ENCODE measurements at places on chromosomes 2 and 18.

DNA sequence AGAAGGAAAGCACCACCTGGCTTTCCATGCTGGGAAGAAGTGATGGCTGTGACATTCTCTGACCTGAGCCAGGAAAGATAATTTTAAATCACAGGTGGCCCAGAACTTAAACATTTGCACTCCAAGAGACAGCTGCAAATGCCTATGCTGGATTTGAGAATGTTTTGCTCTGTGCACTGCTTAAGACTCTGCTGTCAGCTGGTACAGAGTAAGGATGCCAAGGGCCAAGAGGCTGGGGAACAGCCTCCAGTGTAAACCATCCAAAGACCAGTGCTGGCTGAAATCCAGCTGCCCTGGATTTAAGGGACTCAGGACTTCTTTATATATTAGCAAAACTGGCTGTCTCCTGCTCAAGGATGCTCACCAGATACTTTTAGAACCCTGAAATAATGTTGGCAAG is 3.9 kb downstream of the HOXD8 start:
- no peak for DNase-seq

GRCh38 chr2:120554625-120555032 is 181.0 kb upstream of the GLI2 start:
- DNase-seq = no peak

- DNase-seq = no peak
Observed at GRCh38 chr2:40102447-40102846, 323.4 kb upstream of the THUMPD2 start.

- DNase-seq = no peak
Observed at GRCh38 chr2:26581991-26582842, 58.9 kb downstream of the CIB4 start.

GRCh38 chr2:100561191-100561590 is 1.6 kb upstream of the PDCL3 start:
- DNase-seq = no peak

GRCh38 chr2:109138449-109138848 is 9.4 kb downstream of the SH3RF3 start:
- DNase-seq = no peak

GRCh38 chr18:24267878-24268277 is 129.0 kb downstream of the CABYR start:
- no peak for DNase-seq

- DNase-seq = no peak
Observed at GRCh38 chr2:165328272-165328671, 89.1 kb downstream of the SCN2A start.

DNA sequence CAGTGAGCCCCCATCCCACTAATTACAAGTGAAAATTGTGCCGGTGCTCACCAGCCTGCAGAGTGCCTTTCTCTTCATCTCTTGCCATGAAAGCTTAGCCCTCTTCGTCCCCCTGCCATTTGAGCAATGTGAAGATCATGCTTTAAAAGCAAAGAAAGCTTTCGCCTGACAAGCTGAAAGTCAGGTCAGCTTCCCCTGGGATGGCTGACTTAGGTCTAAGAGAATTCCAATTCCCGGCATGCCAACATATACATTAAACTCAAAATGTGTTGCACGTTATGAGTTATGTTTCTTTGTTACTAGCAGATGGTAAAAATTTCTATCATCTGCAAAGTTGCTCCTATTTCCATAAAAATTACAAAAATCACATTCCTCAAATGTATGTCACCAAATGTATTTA is 129.8 kb downstream of the AFF3 start:
- DNase-seq = no peak

GRCh38 chr18:42743373-42744138 is 371.9 kb downstream of the RIT2 start:
- DNase-seq = no peak

GRCh38 chr18:52311331-52311730 is 28.7 kb upstream of the DCC start:
- DNase-seq = no peak

- no peak for DNase-seq
Observed at GRCh38 chr2:190929919-190930318, 49.3 kb downstream of the GLS start.

DNA sequence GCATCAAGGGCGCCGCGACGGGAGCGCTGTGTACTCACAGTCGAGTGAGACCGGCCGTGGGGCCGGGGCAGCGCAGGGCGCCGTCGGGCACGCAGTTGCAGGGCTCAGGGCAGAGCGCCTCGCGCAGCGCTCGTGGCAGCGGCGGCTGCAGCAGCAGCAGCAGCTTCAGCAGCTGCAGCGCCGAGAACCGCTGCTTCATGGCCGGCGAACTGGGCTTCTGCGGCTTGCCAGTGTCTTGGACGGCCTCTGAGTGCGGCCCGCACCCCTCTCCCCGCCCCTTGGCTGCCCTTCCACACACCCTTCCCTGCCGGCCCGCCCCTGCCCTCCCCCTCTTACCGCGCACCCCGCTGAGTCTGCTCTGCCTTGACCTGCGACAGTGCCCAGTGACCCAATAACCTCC is at the start of gene LHCGR:
Gene LHCGR, minus strand, starts transcription at position 252 of the 400 bp plus-strand sequence. Its CDS starts 53 bp downstream, at position 199.
- DNase-seq = no peak

- DNase-seq = no peak
Observed at GRCh38 chr2:106882673-106883072, 3.3 kb downstream of the ST6GAL2 start.

- no peak for DNase-seq
Observed at GRCh38 chr2:72276876-72277275, 129.2 kb upstream of the CYP26B1 start.

DNA sequence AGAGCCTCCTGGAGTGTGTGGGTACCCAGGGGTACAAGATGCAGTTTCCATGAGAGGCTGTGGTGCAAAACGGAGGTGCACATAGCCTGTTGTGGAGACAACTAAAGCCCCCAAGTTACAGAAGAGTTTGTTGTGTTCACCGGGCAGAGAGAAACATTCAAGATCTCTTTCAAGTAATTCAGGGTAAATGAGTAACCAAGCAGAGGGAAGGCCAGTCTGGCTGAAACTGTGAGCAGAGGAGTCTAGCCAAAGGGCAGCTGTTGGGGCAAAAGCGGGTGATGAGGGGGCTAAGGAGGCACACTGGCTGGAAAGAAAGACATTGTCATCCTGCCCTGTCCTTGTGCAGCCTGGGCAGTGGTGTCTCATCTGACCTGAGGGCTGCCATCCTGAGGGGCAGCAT is 52.0 kb downstream of the CXCR4 start:
- no peak for DNase-seq

GRCh38 chr2:207073801-207074678 is 91.7 kb downstream of the KLF7 start:
- DNase-seq = no peak

- DNase-seq = no peak
Observed at GRCh38 chr2:144521686-144522085, 1.8 kb upstream of the ZEB2 start.

DNA sequence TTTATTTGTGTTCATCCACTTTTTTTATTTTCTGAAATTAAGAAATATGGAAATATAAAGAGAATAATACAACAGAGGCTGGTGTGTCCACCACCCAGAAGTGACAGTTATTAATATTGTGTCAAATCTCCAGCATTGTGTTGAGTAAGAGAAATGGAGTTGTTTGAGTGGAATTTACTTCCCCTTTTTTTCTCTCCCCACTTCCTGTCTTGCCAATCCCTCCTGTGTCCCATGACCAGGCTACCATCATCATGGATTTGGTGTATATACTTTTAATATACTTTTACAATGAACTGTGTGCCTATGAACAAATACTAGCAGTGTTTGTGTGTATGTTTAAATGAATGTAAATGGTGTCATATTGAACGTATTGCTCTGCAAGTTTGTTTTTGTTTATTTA is 276.9 kb upstream of the SKOR2 start:
- DNase-seq = no peak

GRCh38 chr2:6723865-6724604 is 141.7 kb downstream of the CMPK2 start:
- no peak for DNase-seq

- DNase-seq = no peak
Observed at GRCh38 chr18:79902640-79903039, 48.8 kb downstream of the SLC66A2 start.

DNA sequence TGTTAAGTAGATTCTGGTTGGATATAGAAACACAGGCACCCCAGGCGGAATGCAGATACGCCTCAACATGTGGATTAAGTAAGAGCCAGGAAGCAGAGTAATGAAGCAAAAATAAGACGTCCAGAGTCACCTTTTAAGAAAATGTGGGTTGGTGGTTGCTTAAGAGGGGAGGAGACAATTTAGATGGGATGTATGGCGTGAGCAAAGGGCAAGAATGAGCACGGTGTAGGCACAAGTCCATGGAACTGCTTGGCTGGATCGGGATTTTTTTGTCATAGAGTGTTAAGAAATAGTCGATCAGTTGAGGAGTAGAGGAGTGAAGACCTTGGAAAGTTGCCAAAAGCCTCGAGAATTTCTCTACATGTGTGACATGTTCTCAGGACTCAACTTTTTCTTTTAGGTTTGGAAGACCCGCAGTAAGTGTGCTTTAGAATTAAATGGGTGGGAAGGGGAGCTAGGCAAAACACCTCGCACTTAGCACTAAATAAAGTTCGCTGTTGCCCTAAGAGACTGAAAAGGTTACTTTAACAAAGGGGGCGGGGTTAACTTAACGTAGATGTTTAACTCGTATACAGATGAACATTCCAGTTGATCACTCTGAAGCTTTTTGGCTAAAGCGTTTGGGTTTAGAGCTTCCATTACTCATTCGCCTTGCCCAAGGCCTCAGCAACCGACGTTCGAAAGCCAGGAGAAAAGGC is 716 bp upstream of the SLC39A10 start:
- DNase-seq = peak; percentile 5

DNA sequence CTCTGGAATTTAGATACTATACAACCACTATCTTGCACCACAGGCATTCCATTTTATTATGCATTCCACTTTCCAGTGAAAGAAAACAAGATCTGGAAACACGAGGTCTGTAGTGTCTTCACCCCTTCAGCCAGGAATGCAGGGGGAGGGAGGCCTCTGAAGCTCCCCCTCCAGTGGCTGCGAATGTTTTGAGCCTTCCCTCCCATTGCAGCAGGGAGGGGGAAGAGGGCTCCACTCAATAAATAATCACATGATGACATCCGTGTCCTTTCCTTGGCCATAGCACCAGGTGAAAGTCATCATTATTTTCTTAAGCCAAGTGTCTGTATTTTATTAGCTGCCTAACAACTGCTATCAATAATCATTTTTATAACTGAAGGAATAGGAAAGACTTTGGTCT is 38.6 kb downstream of the ALPK2 start:
- no peak for DNase-seq

GRCh38 chr2:18373664-18374063 is 186.8 kb downstream of the RDH14 start:
- no peak for DNase-seq

DNA sequence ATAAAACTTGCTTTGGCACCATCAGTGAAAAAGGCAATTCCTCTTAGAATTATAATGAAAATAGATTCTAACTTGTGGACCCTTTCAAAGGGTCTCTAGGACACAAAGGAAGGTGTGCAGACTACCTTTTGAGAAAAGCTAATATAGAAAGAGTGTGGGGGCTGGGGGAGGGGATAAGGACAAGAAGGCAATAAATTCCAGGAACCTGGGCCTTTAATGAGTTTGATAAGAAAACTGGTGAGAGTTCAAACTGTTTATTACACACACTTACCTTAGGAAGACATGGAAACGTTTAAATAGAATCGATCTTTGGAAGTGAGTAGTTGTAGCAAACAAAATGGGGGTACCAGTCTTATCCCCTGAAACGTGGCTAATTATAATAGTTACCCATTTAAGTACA is 39.6 kb upstream of the PGAP1 start:
- DNase-seq = no peak

GRCh38 chr2:9971890-9972289 is 20.4 kb downstream of the GRHL1 start:
- no peak for DNase-seq

GRCh38 chr2:38634684-38635083 is 31.2 kb upstream of the GALM start:
- DNase-seq = no peak

GRCh38 chr2:232562515-232563151 is 12.1 kb downstream of the EIF4E2 start:
- DNase-seq = no peak

DNA sequence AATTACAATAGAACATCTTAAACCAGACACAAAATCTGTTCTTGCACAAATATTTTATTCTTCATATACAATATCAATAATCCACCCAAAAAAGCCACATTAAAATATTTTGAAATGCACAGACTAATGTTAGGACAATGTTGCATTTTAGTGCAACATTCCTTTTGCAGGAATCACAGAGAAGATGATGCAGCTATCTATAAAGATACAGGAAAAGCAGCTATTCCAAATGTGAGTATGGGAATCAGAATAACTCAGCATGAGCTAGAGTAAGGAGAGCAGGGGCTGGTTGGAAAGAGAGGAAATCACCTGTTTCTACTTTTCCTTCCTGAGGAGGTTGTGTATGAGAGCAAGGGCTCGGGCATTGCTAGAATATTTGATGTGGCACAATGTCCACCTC is 4.8 kb downstream of the C2orf66 start:
- no peak for DNase-seq

- peak; percentile 8 for DNase-seq
Observed at GRCh38 chr18:46497129-46497528, 159.9 kb downstream of the LOXHD1 start.

DNA sequence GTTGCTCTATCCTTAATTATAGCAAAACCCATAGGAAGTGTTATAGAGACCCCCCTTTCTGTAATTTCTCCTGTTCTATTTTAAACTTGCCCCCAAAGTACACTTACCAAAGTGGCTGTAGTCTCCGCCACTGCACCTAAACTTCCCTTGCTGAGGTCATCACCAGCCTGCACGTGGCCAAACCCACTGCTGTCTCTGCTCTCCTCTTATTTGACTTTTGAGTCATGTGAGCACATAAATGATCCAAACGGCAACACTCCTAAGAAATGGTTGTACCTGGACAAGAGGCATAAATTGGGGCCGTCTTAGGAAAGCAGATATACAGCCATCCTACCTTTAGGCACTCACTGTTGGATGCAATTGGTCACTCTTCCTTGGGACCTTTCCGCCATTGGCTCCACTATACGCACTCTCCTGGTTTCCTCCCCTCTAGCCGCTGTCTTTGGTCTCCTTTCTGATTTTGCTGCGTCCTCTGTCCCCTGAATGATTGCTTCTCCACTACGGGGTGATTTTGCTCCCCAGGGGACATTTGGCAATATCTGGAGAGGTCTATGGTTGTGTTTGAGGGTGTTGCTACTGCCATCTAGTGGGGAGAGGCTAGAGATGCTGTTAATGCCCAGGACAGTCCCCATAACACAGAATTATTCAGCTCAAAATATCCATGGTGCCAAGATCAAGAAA is 19.2 kb upstream of the IL36G start:
- peak; percentile 66 for DNase-seq

GRCh38 chr2:182548031-182548950 is 121.5 kb upstream of the PDE1A start:
- no peak for DNase-seq

DNA sequence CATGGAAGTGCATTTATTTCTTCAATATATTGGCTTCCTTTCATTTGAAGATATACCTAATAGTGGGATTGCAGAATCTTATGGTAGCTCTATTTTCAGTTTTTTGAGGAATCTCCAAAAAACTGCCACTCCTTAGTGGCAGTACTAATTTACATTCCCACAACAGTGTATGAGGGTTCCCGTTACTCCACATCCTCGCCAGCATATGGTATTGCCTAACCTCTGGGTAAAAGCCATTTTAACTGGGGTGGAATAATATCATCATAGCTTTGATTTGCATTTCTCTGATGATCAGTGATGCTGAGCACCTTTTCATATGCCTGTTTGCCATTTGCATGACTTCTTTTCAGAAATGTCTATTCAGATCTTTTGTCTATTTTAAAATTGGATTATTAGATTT is 471.9 kb upstream of the UBE2E3 start:
- DNase-seq = no peak

Data from RWPE1 (cell line).